ENCODE measurements at places on chromosomes 6 and 20. TPM values are rescaled to one million over a fixed set of nuclear protein-coding genes. Genes with fewer than 3 reads are reported as not detected.

- DNase-seq: peak; percentile 74
These were observed 6.8 kb downstream of the TCF21 start for GRCh38 chr6:133895573-133896343.

DNA sequence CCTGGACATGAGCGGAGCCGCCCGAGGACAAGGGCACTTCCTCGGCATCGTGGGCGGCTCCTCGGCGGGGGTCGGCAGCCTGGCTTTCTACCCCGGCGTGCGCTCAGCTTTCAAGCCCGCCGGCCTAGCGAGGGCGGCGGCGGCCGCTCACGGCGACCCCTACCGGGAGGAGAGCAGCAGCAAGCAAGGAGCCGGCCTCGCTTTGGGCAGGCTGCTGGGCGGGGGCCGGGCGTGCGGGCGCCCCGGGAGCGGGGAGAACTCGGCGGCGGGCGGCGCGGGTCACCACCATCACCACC lies 6.7 kb downstream of the PRDM13 start:
- no peak for DNase-seq

DNA sequence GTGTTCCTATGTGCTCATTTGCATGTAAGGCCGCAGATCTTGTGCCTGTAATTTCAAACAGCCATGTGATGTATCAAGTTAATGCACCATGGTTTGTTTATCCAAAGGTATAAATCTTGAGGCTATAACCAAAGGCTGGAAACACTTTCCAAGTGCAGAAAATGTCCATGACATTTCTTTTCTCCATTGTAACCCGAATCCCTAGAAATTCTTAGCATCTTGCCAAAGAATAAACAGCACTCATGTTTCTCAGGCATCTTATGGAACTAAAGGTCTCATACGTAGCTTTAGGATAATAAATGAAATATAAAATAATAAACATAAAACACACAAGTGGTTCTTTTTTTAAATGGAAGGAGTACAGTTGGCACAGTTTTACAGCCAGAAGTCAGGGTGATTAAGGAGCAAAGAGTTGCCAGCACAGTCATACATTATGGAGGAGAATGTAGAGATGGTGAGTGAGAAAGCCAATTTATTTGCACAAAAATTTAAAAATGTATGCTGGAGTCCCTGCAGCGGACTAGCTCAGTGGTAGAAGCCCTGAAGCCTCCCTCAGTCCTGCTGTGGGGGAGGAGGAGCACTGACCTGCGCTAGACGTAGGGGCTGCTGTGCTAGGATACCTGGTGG lies 18.0 kb downstream of the CDH26 start:
- no peak for DNase-seq

- no peak for DNase-seq
These were observed 9.3 kb upstream of the DUSP22 start for GRCh38 chr6:282867-283416.

DNA sequence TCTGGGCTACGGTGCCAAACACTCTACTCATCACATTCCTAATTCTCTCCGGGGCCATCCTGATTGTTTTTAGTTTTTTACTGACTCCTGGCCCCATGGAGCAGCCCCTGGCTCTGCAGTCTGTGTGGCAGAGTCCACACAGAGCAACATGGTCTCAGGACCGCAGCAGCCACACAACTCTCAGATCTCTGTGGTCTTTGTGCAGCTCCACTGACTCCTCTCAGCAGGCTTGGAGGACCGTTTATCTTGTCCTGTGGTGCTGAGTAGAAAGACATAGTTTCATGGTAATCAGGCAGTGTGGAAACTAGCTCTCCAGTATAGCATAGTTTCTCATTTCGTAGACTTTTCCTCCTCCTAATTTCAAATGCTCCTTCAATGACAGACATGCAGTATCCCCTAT lies 168.4 kb downstream of the EDN1 start:
- DNase-seq: no peak

GRCh38 chr20:719816-720215 lies 44.2 kb upstream of the SCRT2 start:
- no peak for DNase-seq

- DNase-seq: peak; percentile 89
These were observed 5.1 kb downstream of the KCNS1 start for GRCh38 chr20:45095805-45096238.

- DNase-seq: no peak
These were observed at the start of gene PLCB1 for GRCh38 chr20:8131598-8132483. Gene PLCB1, plus strand, starts transcription at chr20:8132266. Its CDS starts 386 bp downstream, at chr20:8132652.

DNA sequence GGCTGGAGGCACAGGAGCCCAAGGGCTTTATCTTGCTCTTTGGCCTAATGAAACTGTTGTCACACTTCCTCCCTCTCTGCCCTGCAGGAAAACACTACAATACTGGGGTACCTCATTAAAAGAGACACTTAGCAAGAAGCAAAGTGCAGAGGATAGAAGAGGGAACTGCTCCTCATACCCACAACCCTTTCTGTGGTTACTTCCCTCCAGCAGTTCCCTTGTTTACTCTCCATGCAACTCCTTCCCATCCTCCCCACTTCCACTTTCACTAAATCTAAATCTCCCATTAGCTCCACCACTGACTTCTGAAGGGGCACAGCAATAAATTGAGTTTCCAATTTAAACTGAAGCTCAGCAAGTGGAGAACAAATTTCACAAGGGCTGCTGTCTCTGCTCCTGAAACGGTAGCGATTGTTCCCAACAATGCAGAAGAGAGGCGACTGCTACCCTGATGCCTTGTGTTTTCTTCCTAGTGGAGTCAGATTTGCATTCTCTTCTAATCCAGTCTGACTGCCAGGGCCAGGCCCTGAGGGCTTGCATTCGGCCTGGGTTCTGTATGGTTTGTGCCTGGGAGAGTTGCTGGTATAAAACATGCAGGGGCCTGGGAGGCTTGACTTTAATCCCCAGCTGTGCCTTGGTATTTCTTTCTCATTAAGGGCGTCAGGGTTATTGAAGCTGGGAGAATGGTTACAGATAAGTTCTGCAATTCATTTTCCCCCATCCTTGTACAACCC lies 454.7 kb downstream of the TFAP2B start:
- DNase-seq: no peak

DNA sequence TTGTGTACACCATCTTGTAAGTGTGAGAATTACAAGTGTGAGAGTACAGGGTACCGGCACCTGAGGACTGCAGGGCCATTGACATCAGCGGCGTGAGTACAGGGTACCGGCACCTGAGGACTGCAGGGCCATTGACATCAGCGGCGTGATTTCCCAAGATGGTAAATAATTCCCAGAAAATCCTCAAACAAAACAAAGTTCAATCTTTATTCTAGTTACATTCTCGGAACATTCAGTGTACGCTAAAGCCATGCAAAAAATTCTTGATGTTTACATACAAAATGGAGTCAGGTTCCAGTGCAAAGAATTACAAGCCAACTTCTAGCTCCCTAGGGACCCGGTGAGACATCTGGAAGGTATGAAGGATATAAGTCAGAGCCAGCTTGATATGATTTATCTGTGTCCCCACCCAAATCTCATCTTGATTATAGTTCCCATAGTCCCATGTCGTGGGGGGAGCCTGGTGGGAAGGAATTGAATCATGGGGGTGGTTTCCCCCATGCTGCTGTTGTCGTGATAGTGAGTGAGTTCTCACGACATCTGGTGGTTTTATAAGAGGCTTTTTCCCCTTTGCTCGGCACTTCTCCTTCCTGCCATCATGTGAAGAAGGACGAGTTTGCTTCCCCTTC lies 172.7 kb downstream of the TTLL2 start:
- no peak for DNase-seq

- no peak for DNase-seq
These were observed 45.1 kb downstream of the CEP85L start for GRCh38 chr6:118606268-118606667.

DNA sequence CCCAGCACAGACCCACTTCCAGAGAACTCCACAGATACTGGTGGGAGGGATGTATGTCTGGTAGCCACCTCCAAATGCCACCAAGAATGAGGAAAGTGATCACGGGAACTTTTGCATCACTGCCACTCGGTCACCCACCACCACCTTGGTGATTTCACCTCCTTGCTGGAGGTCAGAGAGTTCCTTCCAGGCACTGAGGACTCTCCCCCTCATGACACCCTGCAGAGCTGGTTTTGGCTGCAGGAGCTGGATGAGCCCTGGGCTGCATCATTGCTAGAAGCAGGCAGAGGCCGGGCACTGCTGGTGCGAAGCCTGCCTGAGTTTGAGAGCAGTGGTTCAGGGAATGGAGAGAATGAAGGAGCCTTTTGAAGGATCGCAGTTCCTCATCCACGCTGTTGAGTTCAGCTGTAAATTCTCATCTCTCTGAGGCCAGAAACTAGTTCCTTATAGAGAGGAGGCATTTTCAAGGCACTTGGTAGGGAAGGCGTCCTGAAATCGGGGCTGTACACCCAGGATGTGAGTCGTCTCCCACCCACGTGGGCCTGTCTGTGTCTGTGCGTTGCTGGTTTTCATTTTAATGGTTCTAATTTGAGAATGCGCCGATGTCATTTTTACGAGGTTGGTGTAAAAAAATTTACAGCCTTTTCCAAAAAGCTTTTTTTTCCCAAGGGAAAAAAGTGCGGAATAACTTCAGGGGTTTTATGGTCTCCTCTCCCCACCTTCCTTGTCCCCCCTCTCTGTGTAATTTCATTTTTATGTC lies 25.0 kb downstream of the FOXP4 start:
- DNase-seq: no peak

DNA sequence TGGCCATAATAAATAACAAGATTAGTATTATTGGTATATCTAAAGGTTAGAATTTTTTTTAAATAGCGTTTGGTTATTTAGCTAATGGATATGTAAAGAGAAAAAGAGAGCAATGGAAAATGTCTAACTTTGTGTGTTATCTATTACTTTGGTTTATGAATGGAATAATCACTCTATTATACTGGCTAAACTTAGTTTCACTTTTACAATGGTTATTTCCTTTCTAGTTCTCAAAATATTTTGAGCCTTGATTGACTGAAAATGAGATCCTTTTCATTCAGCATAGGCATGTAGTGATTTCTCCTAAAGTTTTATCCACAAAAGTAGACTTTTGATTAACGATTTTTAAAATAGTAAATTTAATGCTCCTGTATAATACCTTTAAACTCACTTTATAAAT lies 51.6 kb upstream of the MLIP start:
- no peak for DNase-seq

- DNase-seq: no peak
These were observed 105.4 kb upstream of the PLEKHG1 start for GRCh38 chr6:150494241-150494640.

DNA sequence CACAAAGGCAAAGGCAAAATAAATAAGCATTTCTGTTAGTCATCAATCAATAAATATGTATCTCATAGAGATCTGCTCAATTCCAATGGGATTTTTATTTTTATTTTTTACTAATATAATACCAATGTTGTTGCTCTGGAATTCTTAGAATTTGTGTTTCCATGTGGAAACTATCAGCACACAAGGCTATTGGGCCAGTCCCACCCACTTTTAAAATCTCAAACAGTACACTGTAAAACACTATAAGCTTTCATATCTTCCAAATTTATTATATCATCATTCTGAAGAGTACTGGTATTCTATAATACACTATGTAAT lies 563.8 kb upstream of the MARCKS start:
- DNase-seq: no peak

DNA sequence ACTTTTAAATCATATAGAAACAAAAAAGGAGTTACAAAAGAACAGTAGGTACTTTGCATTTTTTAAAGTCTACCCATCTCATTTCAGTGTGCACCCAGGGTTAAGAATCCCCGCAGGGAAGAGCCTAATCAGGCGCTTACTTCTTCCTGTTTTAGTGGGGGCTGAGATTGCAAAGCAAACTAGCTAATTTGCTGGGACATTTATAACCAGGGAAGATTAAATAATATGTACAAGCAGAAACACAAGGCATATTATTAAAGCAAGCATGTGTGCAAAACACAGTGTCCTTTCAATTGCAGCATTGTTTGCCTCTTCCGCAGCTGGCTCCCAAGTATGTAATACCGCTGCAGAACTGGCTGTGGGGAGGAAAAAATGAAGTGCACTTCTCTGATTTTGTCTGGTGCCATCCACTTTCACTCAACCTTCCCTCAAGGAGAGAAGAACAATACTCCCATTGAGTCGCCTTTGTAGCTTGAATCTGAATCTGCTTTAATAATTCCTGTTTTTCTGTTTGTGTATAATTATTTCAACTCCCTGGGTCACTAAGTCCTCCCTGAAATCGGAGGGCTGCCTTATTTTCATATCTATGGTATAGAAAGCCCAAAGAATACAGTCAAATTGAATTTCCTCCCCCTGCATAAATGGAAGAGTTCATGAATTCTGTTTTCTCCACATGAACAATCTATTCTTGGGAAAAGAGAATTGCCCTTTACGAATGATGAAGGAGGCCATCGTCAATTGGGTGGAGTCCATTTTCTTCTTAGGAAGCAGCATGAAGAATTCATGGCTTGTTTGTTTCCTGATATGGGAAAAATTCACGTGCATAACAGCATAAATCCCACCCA lies 23.3 kb upstream of the BCAS1 start:
- DNase-seq: no peak

DNA sequence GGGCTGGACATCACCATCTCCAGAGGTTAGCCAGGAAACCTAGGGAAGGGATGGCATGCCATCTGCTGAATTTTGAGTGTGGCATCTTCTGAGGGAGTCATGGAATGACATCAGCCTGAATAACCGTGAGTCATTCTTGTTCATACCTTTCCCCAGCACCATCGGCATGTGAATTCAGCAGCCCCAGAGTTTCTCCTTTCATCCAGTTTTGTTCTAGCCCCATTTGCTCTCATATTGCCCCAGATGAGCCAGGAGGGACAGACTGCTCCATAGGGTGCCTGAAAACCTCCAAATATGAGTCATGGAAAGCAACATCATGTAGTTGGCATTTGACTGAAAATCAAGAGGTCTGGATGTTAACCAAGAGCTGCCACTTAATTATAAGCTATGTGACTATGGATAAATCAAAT lies 219.2 kb upstream of the SGK1 start:
- peak; percentile 52 for DNase-seq

DNA sequence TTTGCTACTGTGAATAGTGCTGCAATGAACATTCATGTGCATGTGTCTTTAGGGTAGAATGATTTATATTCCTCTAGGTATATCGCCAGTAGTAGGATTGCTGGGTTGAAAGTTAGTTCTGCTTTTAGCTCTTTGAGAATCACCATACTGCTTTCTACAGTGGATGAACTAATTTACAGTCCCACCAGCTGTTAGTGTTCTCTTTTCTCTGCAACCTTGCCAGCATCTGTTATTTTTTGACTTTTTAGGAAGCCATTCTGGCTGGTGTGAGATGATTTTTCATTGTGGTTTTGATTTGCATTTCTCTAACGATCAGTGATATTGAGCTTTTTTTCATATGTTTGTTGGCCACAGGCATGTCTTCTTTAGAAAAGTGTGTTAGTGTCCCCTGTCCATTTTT lies 40.0 kb downstream of the PLG start:
- no peak for DNase-seq

Gene BPIFB2
- not detected for total RNA-seq

Gene C6orf52
- total RNA-seq: not detected

Gene PACRG
- total RNA-seq: 0.81 TPM

Gene LIME1
- total RNA-seq: 295 TPM

Gene MCHR2
- not detected for total RNA-seq

Gene TMC2
- total RNA-seq: not detected

Gene LY6G6F
- total RNA-seq: not detected

Gene CST2
- total RNA-seq: not detected

Gene TMEM200A
- not detected for total RNA-seq

Gene GID8
- 66.9 TPM for total RNA-seq

Gene FAM83C
- 0.37 TPM for total RNA-seq

Gene CD24
- 389 TPM for total RNA-seq

Gene GSTA3
- total RNA-seq: not detected
